ENCODE measurements at places on chromosomes 1 and 21.

DNA sequence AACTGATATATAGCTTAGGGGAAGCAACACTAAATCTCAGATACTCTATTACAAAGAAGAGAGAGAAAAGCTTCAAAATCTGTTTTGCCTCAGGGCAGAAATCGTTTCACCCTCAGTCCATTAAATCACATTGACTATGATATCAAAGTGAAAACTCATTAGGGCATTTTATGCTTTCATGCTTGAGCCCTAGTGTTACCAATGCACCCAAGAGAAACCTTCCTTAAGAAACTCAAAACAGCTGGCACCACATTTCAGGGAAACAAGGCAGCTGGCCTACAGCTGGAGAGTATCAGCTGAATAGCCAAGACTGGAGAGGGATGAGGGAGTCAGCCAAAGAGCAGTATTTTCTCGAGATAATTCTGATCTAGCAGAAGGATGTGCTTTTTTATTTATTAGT, 14.9 kb downstream of the COLGALT2 start:
- DNase-seq, result no peak

DNA sequence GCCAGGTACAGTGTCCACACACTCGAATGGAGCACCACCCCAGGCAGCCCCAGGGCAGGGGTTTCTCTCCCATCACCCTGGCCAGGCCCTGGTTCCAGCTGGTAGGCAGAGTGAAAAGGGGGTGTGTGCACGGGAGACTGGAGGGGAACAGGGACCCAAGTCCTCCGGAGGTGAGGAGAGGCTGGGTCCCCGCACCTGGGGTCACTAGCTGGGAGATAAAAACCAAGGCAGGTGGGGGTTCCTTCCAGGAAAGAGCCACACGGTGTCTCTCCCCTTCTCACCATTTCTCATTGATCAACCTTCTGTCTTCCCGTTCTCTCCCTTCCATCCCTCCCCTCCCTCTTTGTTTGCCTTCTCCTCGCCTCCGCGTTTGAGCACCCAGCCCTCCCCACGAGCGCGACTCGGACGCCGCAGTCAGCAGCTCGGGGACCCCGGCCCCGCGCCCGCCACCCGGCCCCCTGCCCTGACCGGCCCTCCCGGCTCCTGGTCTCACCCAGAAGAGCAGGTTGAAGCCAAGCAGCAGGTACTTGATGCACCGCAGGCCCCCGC, 358 bp downstream of the TSPAN2 start:
- no peak for DNase-seq

- DNase-seq, result no peak
These were observed 91.2 kb upstream of the KCTD3 start for GRCh38 chr1:215475796-215476481.

- no peak for DNase-seq
These were observed 6.2 kb downstream of the S100A7A start for GRCh38 chr1:153422450-153423068.

DNA sequence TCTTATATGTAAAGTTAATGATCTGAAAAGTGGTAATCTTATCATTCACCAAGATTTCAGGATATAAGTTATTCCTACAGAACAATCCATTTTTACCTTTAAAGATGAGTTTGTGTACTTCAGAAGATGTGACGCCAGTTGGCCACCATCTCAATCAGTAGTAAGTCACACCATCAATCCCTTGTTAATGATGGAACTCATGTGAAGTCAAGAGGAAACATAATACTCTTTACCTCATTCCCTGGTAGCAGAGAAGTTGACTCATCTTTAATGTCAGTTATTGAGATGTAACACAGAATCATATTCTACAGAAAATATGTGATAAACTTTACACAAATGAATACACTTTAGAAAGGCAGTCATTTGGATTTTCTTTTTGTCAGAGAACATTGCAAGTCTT, 38.2 kb downstream of the MRPL39 start:
- no peak for DNase-seq

- no peak for DNase-seq
These were observed 140.0 kb downstream of the SMYD3 start for GRCh38 chr1:246367041-246367440.

DNA sequence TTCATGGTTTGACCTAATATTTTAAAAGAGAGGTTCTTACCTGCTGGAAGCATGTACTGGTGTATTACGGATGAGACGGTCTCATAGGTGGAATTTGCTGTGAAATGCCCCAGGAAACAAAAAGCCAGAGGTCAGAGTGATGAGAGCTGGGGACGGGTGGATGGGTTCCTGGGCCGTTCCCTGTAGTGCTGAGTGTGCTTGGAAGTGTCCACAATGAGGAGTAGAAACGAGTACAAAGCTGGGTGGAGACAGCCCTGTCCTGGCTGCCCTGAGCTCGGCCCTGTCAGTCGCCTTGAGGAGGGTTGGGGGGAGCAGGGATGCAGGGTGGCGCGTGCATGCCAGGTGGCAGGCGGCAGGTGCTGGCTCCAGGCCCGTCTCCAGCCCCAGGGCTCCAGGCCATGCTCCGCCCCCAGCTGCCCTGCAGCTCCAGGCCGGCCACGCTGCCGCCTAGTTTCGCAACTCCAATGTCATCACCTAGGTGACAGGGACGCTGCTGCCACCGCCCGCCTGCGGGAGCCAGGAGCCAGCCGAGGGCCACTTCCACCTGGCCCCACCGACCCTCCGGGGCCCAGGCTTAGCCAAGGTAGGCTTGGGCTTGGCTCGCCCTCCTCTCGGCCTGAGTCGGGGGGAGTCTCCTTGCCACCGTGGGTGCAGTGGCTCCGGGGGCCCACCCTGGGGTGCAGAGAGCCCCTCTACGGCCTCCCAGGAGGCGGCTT, 16.4 kb downstream of the TP73 start:
- DNase-seq, result no peak

DNA sequence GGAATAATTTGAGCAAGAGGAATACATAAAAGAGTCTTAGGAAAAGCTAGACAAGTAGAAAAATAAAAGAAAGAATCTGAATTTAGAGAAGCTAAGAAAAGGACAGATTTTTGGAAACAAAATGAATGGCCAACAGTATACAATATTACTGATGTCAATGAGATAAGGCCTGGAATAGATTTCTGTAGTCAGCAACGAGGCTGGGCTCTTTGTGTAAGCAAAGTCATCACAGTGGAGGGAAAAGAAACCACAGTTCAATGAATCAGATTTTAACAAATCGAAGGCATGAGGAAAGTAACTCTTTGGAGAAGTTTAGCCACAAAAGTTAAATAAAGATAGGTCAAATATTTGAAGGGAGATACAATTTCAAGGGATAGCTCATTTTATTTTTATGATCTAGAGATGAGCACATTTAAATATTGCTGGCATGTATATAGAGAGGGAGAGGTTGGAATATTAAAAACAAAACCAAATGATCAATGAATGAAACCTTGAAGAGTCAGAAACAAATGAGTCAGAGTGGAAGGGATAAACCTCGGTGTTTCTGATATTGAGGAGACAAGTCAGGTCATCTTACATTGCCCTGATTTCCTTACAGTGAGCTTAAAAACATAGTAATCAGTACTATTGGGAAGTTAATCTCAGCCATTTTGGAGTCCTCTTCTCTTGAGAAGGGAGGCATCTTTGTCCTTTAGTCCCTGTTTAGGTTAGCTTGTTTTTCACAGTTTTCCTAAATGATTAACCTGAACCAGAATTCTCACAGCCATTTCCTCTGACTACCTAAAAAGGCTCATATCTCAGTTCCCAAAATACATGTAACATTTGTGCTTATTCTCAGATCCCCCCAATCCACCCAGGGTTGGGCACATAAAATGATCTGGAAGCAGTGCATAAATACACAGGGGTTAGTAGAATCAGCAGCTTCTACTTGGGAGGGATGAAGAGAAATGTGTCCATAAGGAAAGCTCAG, 620.0 kb upstream of the B3GALT2 start:
- no peak for DNase-seq

DNA sequence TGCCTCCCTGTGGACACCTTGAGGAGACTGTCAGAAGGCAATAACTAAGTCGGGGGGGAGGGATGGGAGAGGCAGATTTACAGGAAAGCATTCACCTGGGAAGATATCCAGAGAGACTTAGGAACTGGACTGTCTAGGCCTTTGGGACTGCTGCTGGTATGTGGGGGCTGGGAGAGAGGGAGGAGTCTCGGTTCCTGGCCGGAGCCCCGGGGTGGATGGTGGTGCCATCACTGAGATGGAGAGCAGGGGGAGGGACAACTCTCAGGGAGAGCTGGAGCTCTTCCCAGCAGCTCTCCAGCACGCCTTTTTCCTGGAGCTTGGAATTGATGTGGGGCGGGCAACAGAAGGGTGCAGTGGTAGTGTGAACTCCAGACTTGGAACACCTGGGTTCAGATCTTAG, 22.1 kb downstream of the PTPRF start:
- DNase-seq, result no peak

- no peak for DNase-seq
These were observed 87.6 kb upstream of the DUSP10 start for GRCh38 chr1:221829327-221830015.

DNA sequence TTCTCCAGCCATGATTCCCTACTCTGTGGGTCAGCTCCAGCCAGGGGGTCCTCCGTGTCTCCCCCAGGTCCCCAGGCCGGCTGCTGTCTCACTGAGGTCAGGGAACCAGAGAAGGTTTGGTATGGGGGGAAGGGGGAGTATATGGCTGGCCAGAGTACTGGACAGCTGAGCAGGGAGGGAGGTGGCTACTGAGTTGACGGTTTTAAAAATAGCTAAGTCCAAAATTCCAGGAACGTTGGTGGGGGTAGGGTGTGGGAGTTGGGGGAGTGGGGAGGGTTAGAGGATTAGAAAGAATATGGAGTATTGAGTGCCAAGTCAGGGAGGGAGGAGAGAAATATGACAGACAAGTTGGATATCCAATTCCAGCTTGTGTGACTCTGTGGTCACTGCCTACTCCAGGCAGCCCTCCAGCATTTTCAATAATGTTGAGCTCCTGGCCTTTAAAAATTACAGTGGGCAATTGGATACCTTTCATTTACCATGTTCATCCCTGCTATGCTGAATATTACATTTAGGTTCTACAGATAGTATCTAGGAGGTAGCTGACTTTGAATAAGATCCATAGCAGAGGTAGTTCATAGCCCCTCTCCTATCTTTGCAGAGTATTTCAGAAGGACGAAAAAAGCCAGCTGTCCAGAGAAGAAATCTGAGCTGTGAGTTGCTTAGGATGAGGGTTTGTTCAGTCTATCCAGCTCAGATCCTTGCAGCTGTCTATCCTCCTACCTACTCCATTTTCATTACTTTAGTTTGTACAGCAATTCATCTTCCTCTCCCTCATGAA, at the start of gene HJV:
Gene HJV, minus strand, starts transcription at position 114 of the 781 bp plus-strand sequence. CDS start 1,504 bp downstream, outside the sequence.
- DNase-seq, result no peak

- DNase-seq, result peak; percentile 24
These were observed 29.6 kb downstream of the CXADR start for GRCh38 chr21:17542371-17543011.

DNA sequence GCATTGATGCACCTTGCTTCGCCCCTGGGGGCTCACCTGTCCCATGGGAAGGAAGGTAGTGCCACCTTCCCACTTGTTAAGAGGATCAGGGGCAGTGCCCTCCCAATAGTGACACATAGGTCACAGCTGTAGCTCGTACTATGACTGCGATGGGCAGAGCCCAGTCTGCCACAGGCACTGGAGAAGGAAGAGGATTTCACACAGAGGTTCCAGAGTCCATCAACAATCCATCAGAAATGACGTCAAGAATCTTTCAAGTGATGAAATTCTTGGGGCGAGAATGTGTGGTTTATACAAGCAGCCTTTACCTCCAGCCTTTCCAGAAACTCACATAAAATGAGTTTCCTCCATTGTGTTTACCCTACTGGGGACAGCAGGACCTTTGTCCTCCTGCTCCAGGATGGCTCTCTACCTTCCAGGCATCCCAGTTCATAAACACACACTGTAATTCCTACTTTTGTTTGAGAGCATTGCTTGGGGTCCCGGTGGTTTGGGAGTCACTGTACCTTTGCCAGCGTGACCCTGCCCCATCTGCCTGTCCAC, 260.6 kb upstream of the VAMP3 start:
- no peak for DNase-seq

DNA sequence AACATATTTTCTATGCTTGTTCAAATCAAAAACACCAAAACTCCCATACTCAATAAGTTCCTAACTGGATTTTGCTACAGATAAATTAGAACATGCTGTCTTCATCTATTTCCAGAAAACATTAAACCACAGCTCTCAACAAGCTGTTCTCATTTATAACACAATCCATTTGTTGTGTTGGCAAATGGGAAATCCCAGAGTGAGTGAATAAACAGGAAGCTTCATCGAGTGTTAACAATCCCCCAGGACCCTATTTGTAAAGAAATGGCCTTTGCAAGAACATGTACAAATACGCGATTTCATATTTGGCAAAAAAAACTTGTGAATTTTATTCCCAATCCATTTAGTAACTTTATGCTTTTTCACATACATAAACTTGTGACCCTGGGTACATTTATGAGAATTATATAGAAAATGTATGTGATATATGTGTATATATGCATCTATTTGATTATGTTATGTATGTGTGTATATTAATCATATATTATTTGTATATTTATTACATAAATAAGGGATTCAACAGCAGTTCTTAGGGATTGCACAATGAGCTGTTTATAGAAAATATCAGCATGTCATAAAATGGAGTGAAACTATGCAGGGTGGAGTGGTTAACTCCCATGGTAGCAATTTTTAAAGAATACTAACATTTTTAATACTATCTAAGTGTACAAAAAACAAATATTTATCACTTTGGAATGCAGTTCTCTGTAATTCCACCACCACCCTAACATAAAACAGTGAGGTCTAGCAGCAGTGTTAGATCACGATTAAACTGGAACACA, 160.0 kb downstream of the NEGR1 start:
- no peak for DNase-seq

GRCh38 chr1:94739521-94740061, 80.6 kb upstream of the SLC44A3 start:
- DNase-seq, result no peak

DNA sequence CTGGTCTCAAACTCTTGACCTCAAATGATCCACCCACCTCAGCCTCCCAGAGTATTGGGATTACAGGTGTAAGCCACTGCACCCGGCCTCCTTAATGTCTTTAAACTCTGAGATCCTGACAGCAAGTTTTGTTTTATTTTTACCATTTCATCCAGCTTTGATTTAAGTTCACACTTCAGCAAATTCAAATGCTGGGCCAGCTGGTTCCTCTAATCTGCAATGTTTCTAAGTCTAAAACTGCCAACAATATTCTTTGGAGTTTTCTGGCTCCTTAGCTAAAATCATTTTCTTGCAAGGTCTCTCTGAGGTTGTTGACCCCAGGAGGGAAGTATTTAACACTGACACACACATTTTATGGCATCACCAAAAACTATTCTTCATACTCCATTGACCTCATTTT, 72.0 kb upstream of the COL24A1 start:
- DNase-seq, result no peak

GRCh38 chr1:75855734-75856133, 59.1 kb downstream of the MSH4 start:
- no peak for DNase-seq

DNA sequence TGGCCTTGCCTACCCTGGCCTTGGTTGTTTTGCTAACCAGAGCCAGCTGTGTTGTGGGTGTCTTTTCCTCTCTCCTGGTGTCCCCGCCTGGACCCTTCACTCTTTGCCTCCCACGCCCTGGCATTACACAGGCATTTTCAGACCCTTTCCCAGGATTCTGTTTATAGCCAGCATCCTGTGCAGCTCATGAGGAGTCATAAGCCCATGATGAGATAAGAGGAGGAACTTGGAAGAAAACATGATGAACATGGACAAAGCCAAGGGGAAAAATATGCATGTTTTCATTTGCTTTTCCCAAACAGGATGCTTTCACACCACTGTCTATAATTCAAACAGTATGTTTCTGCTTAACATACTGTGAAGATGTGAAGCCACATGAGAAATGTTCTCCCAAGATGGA, 18.7 kb upstream of the WARS2 start:
- no peak for DNase-seq
